Gastrocnemius medialis (tissue), 4 donors: ENCODE measurements at places on chromosomes 12 and 14. TPM values are rescaled to one million over a fixed set of nuclear protein-coding genes. Genes with fewer than 3 reads are reported as not detected.

- DNase-seq: no peak
Observed at GRCh38 chr14:78611796-78612571, 441.8 kb downstream of the NRXN3 start.

VDR gene
- total RNA-seq: 3.4 TPM

INHBC gene
- total RNA-seq: 0.20 TPM

- no peak for DNase-seq
Observed at GRCh38 chr14:91380610-91381371, 36.8 kb downstream of the CCDC88C start.

DNA sequence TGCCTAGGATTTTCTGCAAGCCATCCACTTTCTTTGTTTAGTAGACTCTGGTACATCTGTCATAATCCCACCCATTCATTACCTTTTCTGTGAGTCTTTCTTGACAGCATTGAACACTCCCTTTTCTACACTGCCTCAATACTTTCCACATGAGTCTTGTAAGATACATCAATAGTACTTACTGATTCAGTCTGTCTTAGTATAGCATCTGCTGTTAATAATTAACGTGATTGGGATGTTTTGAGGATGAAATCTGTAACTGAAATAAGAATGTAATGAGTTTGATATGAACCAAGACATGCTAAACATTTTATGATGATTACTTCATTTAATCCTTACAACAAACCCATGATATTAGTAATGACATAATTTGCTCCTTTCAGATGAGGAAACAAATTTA, 196.2 kb upstream of the FOXG1 start:
- no peak for DNase-seq

HOTAIR gene
- 0.56 TPM for total RNA-seq

- no peak for DNase-seq
Observed at GRCh38 chr14:27190296-27190695, 592.5 kb upstream of the NOVA1 start.

DNA sequence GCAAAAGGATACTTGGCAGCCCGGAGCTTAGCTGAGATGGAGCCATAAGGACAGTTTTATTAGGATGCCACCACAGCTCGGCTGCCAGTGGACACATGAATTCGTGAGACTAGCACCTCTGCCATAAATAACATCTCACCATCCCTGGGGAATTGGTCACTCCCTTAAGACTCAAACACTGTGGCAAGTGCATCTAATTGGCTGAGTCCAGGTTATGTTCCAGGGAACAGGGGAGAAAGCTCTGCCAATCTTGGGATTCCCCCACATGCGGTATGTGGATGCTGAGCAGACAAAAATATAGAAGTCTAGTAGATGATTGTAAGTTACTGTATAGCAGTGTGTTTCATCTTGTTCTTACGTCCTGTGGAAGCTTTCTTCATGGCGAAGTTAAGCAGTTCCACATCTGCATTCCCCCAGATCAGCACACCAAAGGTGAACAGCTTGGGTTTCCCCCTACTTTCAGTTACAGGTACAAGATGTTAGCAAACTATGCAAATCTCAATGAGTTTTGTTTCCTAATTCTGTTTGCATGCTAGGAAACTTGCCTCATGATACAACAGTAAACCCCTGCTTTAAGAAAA, 131.1 kb downstream of the ETV6 start:
- no peak for DNase-seq

GRCh38 chr14:60654334-60654821, 5.1 kb upstream of the SIX1 start:
- no peak for DNase-seq

TRIM9 gene
- 3.0 TPM for total RNA-seq

MYH7 gene
- total RNA-seq: 2,918 TPM
